Activated naive CD8-positive, alpha-beta T cell treated with anti-CD3 and anti-CD28 coated beads for 36 hours (primary cell): ENCODE measurements at places on chromosomes 5 and 9.

GRCh38 chr5:113340537-113340936, 94.3 kb downstream of the TSSK1B start:
- no peaks in the 10 kb centered on the region for H3K4me1 ChIP-seq
- no peak overlapping the region for H3K4me3 ChIP-seq
- no peaks in the 10 kb centered on the region for H3K36me3 ChIP-seq
- H3K27me3 ChIP-seq = peaks cover 29% of the 10 kb centered on the region

- H3K27ac ChIP-seq = no peak overlapping the region
- peaks cover 43% of the 10 kb centered on the region for H3K4me1 ChIP-seq
- no peak for DNase-seq
- peak overlapping the region; percentile 50 for H3K4me3 ChIP-seq
- no peaks in the 10 kb centered on the region for H3K36me3 ChIP-seq
Measured at GRCh38 chr5:139650689-139651042, 2.5 kb downstream of the CXXC5 start.

DNA sequence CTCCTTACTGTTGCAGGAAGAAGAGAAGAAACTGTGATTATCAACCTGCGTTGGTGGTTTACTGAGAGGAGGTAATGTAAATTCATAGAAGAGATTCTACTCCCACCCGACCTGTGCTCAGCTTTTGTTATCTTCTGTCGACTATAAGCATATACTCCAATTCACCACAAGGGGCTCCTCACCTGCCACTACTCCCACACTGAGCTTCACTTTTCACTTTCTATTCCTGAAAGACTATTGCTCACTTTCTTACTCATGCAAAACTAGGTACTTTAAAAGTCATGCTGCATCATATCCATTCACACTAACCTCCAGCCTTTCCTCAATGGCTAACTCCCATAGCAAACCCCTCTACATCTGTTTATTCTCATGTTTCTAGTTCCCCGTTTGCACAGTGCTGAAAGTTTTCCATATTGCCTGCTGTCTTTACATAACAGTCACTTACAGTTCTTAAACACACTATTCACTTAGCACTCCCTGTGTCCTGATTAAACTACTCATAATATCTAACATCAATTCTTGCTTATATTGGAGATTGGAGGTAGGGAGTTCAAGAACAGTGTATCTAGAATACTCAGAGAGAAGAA, 1062.6 kb downstream of the NR2F1-AS1 start:
- no peak overlapping the region for H3K27ac ChIP-seq
- H3K36me3 ChIP-seq = no peaks in the 10 kb centered on the region
- H3K4me1 ChIP-seq = no peaks in the 10 kb centered on the region
- DNase-seq = peak; percentile 0

GRCh38 chr5:152271420-152271819, 133.7 kb downstream of the NMUR2 start:
- H3K27ac ChIP-seq = no peak overlapping the region
- no peaks in the 10 kb centered on the region for H3K27me3 ChIP-seq
- H3K4me3 ChIP-seq = no peak overlapping the region
- H3K36me3 ChIP-seq = no peaks in the 10 kb centered on the region
- DNase-seq = no peak

DNA sequence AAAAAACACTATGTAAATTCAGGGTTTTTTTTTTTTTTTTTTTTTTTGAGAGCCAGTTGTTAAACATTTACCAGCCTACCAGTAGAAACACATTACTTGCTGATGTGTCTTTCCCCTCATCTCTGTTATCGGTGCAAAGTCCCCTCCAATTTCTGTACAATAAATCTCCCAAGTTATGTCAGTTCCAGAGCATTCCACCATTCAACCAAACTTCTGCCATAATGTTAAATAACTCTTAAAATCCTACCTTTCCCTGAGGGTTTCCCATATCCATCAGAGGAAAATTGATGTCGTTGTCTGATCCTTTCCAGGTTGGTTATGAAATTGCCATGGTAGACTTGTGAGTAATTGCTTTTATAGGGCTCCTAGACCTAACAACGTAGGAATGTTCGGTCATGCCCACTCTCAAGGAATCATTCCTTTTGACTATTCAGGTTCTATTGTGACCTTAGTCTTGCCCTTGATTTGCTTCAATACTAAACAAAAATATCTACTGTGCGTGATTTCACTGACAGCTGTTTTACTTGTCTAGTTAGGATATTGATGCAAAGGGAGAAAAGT, 5.6 kb upstream of the PPP2R2B start:
- no peak overlapping the region for H3K4me3 ChIP-seq
- H3K27ac ChIP-seq = no peak overlapping the region
- H3K36me3 ChIP-seq = no peaks in the 10 kb centered on the region
- peaks cover 1% of the 10 kb centered on the region for H3K4me1 ChIP-seq

GRCh38 chr5:125357660-125358059, 611.2 kb upstream of the ZNF608 start:
- no peak overlapping the region for H3K27ac ChIP-seq
- no peaks in the 10 kb centered on the region for H3K4me1 ChIP-seq
- H3K27me3 ChIP-seq = no peaks in the 10 kb centered on the region
- no peaks in the 10 kb centered on the region for H3K36me3 ChIP-seq
- DNase-seq = no peak
- H3K4me3 ChIP-seq = no peak overlapping the region

GRCh38 chr9:134793288-134794188, 87.1 kb upstream of the FCN2 start:
- no peak for DNase-seq
- no peak overlapping the region for H3K27ac ChIP-seq
- no peaks in the 10 kb centered on the region for H3K36me3 ChIP-seq
- no peaks in the 10 kb centered on the region for H3K4me1 ChIP-seq
- peaks cover 9% of the 10 kb centered on the region for H3K27me3 ChIP-seq
- no peak overlapping the region for H3K4me3 ChIP-seq

- no peak for DNase-seq
- H3K4me1 ChIP-seq = peaks cover 10% of the 10 kb centered on the region
- no peak overlapping the region for H3K4me3 ChIP-seq
- no peak overlapping the region for H3K27ac ChIP-seq
- H3K27me3 ChIP-seq = peaks cover 34% of the 10 kb centered on the region
- H3K36me3 ChIP-seq = no peaks in the 10 kb centered on the region
Measured at GRCh38 chr9:132792547-132792946, 85.5 kb downstream of the AK8 start.

GRCh38 chr9:105293408-105293807, 49.0 kb downstream of the SLC44A1 start:
- no peak overlapping the region for H3K27ac ChIP-seq
- H3K4me3 ChIP-seq = no peak overlapping the region
- H3K4me1 ChIP-seq = peaks cover 20% of the 10 kb centered on the region
- no peaks in the 10 kb centered on the region for H3K36me3 ChIP-seq
- no peaks in the 10 kb centered on the region for H3K27me3 ChIP-seq
- DNase-seq = no peak

DNA sequence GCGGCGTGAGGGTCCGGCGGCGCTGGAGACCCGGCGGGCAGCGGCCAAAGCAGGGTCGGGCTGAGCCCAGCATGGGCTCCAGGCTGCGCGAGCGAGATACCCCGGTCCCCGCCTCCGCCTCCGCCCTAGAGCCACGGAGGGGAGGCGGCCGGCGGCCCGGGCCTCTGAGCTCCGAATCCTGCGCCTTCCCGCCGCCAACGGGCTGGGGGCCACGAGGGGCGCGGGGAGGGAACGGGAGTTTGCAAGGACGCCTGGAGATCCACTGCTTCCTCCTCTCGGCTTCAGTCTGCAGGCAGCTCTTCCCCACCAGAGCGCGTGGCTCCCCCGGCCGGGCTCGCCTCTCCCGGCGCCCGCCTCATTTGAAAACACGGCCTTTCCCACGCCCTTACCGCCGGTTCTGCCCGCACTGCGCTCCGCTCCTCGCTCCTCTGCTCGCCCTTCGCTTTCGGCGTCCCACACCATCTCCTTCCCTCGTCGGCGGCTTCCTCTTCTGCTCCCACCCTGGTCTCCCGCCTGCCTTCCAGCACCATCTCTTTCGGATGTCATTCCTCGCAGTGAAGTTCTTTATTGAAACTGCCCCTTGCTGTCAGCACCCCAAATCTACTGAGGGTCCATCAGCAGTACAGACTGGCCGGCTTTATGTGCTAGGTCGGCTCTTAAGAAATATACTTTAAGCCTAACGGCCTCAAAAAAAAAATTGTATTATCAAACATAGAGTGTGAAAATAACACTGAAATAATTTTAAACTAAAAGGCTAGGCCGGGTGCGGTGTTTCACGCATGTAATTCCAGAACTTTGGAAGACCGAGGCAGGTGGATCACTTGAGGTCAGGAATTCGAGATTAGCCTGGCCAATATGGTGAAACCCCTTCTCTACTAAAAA, 105.0 kb upstream of the FAM120A start:
- DNase-seq = peak; percentile 14

GRCh38 chr5:107805166-107805565, 134.4 kb upstream of the EFNA5 start:
- no peak overlapping the region for H3K4me3 ChIP-seq
- no peak for DNase-seq
- H3K36me3 ChIP-seq = no peaks in the 10 kb centered on the region

GRCh38 chr9:82601293-82601771, 461.6 kb downstream of the RASEF start:
- no peaks in the 10 kb centered on the region for H3K4me1 ChIP-seq
- no peaks in the 10 kb centered on the region for H3K27me3 ChIP-seq
- H3K36me3 ChIP-seq = no peaks in the 10 kb centered on the region
- H3K4me3 ChIP-seq = no peak overlapping the region

DNA sequence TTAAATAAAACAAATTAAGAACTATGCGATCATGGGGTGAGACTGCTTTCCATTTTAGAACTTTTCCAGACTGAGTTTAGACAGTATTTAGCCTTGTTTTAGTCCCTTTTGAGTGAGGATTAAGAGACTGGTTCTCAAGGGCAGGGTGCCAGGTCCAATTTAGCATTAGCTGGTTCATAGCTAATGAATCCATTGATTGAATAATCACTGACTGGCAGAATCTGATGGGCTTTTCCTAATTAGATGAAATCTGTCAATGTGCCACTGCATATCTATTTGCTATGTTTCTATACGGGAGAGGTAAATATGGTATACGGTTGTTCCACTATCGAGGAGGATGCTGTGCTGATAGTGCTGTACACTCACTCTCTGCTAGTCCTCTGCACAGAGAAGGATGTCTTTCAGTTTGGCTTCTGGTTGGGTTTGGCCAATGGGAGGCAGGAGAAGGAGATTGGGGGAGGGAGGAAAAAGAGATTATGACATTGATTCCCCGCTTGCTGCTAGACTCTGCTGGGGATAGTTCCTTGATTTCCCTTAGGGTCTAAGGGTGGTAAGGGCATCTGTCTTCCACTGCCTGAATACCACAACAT, 496.6 kb downstream of the CTNND2 start:
- H3K36me3 ChIP-seq = no peaks in the 10 kb centered on the region
- H3K4me1 ChIP-seq = no peaks in the 10 kb centered on the region
- no peaks in the 10 kb centered on the region for H3K27me3 ChIP-seq
- H3K4me3 ChIP-seq = no peak overlapping the region
- no peak overlapping the region for H3K27ac ChIP-seq
- DNase-seq = no peak

- no peaks in the 10 kb centered on the region for H3K27me3 ChIP-seq
- no peak for DNase-seq
- no peaks in the 10 kb centered on the region for H3K36me3 ChIP-seq
- no peaks in the 10 kb centered on the region for H3K4me1 ChIP-seq
Measured at GRCh38 chr9:26975728-26976707, 19.8 kb downstream of the IFT74 start.

DNA sequence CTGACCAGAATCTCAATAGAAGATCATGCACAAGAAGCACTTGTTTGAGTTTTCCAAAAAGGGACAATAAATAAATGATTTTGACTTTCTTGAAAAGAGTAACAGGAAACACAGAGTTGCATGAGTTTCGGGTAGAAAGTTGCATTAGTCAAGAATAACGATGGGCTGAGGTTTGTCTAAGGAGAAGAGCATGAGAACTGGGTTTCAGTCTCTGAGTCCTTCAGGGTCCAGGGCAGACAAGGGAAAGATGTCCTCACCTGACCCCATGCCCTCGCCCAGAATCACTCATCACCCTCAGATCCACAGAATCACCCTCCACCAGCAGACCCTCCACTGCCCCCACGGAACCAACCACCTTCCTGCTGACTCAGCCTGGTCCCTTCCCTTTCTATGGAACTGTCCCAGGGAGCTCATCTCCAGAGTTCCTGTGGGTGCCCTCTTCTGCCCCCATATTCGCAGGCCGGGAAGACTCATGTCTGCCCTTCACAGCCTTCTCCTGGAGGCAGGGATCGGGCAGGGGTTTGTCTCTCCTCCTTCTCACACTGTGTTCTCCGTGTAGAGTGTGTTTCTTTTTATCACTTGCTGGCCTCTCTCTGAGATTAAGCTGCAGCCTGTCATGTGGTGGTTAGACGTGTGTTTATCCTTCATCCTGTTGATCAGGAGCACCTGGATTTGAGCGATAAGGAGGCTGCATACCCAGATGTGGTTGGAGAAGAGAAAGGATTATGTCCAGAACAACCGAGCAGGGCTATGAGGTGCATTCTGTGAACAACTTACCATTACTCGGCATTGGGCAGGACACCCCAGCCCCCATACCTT, 442.6 kb downstream of the MAT2B start:
- no peaks in the 10 kb centered on the region for H3K27me3 ChIP-seq
- no peak overlapping the region for H3K4me3 ChIP-seq
- DNase-seq = no peak
- H3K27ac ChIP-seq = no peak overlapping the region
- H3K4me1 ChIP-seq = no peaks in the 10 kb centered on the region
- no peaks in the 10 kb centered on the region for H3K36me3 ChIP-seq

DNA sequence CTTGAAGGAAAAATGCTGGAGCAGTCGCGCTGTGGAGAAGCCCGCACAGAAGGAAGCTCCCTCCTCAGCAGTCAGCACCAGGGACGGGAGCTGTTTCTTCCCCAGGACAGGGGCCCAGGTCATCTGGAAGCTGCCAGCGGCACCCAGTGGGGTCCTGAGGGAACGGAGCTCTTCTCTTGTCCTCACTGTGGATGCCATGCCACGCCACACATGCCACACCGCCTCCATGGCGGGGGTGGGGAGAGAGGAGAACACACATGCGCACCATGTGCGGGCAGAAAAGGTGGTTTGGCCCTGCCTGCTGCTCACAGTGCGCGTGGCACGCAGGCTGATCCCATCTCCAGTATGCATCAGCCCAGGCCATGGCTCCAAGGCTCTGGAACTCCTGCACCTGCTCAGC, 41.7 kb upstream of the ZNF354B start:
- no peaks in the 10 kb centered on the region for H3K36me3 ChIP-seq
- no peaks in the 10 kb centered on the region for H3K4me1 ChIP-seq
- no peak overlapping the region for H3K4me3 ChIP-seq
- peaks cover 17% of the 10 kb centered on the region for H3K27me3 ChIP-seq

DNA sequence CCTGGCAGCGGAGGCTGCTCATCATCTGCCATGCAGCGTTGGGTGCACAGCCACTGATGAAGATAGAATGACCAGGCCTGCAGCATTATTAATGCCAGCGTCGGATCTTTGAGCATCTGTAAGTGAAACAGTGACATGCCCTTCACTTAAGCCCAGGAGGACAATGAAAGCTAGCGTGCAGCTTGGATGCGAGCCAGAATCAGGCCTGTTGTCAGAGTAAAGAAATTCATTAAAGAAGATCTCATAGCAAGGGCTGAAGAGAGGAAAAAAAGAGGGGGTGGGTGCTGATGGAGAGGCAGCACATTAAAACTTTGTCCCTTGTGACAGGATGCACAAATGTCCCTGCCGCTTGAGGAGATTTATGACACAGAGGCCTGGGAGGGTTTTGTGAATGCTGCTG, 186.1 kb upstream of the MAST4 start:
- no peaks in the 10 kb centered on the region for H3K4me1 ChIP-seq
- H3K27me3 ChIP-seq = peaks cover 11% of the 10 kb centered on the region
- no peak for DNase-seq
- H3K4me3 ChIP-seq = no peak overlapping the region
- no peaks in the 10 kb centered on the region for H3K36me3 ChIP-seq
- H3K27ac ChIP-seq = no peak overlapping the region

- no peaks in the 10 kb centered on the region for H3K27me3 ChIP-seq
- H3K4me3 ChIP-seq = no peak overlapping the region
- H3K36me3 ChIP-seq = no peaks in the 10 kb centered on the region
Measured at GRCh38 chr9:93054758-93055704, 3.5 kb upstream of the SUSD3 start.
